HEK293T (cell line): ENCODE measurements at places on chromosomes 1 and 21.

DNA sequence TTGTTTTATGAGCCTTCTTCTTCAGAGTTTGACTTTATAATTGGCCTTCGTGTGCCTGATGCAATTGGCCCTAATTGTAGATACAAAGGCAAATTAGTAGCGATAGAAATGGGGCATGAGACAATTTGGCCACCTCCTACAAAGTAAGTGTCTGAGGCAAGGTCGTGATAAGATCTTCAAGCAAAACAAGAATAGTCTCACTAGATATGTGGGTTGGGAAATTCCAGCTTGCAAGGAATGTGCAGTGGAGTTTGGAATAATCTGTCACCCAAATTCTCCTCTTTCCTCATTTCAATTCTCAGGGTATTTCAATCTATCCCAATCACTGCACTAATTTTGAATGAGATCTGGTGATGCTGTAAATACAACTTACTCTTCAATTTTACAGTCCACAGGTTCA lies 11.4 kb upstream of the TSNAX start:
- DNase-seq = no peak

GRCh38 chr1:72075425-72075824 lies 206.9 kb downstream of the NEGR1 start:
- DNase-seq = no peak

DNA sequence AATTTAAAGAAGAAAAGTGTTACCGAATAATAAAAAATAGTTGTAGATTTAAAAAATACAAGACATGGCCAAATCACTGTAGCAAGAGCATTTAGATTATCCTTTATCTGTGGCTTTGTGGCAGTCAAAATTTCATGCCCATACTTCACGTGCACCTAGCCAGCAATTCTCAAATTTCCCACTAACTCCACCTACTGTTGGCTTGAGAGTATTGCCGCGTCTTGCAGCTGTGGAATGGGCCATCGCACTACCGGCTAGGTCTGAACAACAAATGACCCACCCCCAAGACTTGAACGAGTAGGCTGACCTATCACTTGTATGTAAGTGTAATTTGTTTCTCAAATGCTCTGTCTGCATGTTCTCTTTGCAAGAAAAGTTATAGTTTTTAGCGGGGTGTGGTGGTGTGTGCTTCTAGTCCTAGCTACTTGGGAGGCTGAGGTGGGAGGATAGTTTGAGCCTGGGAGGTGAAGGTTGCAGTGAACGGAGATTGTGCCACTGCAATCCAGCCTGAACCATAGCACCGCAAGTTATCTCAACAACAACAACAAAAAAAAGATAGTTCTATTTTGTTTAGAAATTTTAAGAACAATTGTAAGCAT lies 4.1 kb downstream of the KRTAP13-4 start:
- DNase-seq = peak; percentile 62

DNA sequence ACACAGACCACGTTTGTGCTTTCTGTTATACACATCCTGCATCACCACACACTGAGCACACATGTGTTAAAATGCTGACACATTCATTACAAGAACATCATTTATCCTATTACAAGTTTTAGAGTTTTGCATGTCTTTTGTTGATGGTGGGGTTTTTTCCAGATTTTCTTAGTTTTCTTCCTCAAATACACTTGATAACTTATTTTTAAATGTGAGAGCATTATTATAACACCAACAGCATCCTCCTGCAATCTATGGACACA lies 67.3 kb downstream of the TGFBR3 start:
- no peak for DNase-seq

- DNase-seq = no peak
Observed at GRCh38 chr1:225347123-225347683, 80.6 kb downstream of the LBR start.
